ENCODE measurements at places on chromosomes 1 and 21. TPM values are rescaled to one million over a fixed set of nuclear protein-coding genes. Genes with fewer than 3 reads are reported as not detected.

MYOG gene
- not detected for polyA plus RNA-seq

WNT2B gene
- 0.68 TPM for polyA plus RNA-seq

SYDE2 gene
- polyA plus RNA-seq: 0.49 TPM

RLF gene
- polyA plus RNA-seq: 2.2 TPM

ACTL8 gene
- polyA plus RNA-seq: not detected

EFNA3 gene
- 34.9 TPM for polyA plus RNA-seq

PRUNE1 gene
- polyA plus RNA-seq: 46.6 TPM

FCRL1 gene
- polyA plus RNA-seq: not detected

KIF17 gene
- polyA plus RNA-seq: 12.0 TPM

FAM163A gene
- 0.46 TPM for polyA plus RNA-seq

NMNAT1 gene
- polyA plus RNA-seq: 7.7 TPM

ABCD3 gene
- polyA plus RNA-seq: 8.9 TPM

TMPRSS15 gene
- not detected for polyA plus RNA-seq

TGFBR3 gene
- polyA plus RNA-seq: 4.0 TPM

DCST2 gene
- polyA plus RNA-seq: 0.81 TPM

PLPPR4 gene
- 7.7 TPM for polyA plus RNA-seq

- no peak for DNase-seq
Measured at GRCh38 chr1:76237211-76237610, 162.7 kb downstream of the ST6GALNAC3 start.

DNA sequence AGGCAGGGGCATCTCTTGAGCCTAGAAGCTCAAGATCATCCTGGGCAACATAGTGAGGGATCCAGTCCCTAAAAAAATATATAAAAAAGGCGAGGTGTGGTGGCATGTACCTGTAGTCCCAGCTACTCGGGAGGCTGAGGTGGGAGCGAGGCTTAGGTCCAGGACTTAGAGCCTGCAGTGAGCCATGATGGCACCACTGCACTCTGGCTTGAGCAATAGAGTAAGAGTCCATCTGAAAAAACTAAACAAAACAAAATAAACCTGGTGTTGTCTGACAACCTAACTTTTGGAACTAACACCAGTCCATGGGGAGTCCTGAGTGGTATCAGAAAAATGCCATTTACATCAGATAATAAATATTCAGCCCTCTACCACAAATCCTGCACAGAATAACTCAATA lies 110.1 kb upstream of the NRIP1 start:
- no peak for DNase-seq

DNA sequence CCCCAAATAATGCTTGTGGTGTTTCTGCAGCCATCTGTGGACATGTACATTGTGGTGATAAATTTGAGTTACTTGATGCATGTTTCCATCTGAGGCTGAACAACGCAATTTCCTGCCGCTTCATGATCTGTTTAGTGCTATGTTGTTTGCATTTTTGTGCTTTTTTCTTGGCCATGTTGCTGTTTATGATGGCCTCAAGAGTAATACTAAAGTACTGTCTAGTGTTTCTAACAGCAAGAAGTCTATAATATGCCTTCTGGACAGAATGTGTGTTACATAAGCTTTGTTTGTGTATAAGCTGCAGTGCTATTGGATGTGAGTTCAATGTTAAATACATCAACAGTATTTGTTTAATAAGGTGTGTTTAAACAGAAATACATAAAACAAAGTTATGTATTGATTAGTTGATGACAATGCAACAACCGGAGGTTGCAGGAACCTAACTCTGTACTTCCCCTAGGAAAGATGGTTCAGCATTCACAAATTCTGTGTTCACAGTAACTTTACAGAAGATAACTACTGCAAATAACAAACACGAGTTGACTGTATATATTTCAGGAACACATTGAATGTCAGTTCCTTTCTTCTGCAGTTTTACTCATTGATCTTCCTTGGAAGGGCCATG lies 114.8 kb upstream of the USP24 start:
- no peak for DNase-seq

- no peak for DNase-seq
Measured at GRCh38 chr1:198524556-198524955, 15.9 kb downstream of the ATP6V1G3 start.

DNA sequence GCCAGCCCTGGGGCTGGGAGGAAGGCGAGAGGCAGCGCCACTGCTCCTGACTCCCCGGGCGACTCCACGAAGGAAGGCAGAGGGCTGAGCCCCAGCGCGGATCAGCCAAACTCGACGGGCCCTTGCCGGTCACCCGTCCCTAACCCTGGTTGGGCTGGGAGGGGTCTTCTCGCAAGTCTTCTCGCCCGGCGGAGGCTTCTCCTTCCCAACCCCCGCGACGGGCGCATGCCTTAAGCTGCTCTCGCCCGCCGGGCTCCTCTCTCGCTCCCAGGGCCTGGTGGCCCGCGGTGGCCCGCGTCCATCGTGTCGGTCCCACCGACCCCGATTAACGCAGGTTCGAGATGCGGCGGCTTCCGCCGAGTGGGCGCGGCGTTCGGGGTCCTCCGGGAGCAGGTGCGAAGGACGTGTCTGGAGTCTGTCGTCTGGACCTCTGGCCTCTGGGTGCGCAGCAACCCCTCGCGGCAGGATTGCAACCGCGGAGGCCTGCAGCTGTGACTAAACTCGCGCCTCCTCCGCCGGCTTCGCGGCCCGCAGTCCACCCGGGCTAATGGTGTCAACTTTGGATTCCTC lies 29.0 kb upstream of the PPM1J start:
- no peak for DNase-seq

DNA sequence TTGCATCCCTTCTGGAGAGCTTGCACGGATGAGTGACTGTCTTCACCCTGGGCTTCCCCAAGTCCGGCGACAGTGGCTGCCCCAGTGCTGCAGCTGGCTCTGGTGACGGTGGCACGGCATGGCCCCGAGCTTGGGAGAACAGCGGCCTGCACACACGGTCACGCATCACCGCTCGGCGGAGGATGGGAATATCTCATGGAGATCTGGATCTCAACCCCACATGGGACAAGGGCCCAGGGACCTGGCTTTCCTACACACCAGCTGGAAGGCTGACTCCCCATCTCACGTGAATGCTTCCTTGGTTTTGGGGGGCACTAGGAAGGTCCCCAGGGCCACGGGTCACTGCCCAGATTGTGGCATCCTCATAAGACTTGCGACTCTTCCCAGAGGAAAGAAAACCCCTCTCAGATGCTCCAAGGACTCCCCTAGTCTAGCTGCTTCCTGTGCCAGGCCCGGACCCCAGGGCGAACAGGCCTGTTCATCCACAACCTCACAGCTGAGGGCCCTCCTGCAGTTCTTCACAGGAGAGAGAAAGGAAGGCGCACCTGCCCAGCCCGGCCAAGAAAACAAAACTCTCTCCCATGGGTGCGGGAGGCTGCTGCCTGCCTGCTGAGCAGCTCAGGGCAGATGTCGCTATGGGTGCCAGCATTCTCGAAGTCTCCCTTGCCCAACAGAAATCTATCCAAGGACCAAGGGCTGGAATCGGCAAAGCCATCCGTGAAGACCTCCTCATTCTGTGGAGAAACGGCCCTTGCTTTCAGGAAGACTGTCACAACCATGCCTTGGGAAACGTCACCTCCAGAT lies 9.9 kb downstream of the CFAP410 start:
- DNase-seq: no peak

GRCh38 chr1:61434276-61434675 lies 290.7 kb downstream of the TM2D1 start:
- DNase-seq: no peak

DNA sequence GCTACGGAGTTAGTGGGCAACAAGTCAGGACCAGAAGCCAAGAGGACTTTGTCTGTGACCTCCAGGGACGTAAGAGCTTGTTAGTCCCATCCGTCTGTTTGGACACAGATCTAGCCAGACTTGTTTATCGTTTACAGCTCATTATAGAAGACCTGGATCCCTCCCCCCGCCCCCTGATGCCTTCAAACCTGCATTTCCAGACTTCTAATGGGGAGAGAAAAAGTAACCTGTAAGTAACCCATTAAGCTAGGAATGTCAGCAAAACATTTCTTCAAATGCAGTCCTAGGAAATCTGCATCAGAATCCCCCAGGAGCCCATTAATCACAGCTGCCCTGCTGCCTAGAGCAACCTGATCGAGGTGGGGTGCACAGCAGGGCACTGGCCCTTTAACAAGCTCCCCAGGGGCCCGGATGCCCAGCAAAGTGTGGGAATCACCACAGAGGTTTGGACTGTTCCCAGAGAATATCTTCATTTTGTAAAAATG lies 1.4 kb upstream of the MAD2L2 start:
- no peak for DNase-seq

GRCh38 chr1:195251900-195252299 lies 1356.3 kb downstream of the KCNT2 start:
- DNase-seq: no peak

GRCh38 chr1:6490181-6491080 lies 1.0 kb downstream of the PLEKHG5 start:
- peak; percentile 71 for DNase-seq

GRCh38 chr1:67544921-67545320 lies 114.7 kb upstream of the SERBP1 start:
- no peak for DNase-seq

DNA sequence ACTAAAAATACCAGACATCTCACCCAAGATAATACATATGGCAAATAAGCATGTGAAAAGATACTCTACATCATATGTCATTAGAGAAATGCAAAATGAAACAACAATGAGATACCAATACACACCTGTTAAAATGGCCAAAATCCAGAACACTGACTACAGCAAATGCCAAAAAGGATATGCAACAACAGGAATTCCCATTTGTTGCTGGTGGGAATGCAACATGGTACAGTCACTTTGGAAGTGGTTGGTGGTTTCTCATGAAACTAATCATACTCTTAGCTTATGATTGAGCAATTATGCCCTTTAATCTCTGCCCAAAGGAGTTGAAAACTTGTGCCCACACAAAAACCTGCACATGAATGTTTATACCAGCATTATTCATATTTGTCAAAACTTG lies 6.4 kb upstream of the RGS2 start:
- DNase-seq: no peak

DNA sequence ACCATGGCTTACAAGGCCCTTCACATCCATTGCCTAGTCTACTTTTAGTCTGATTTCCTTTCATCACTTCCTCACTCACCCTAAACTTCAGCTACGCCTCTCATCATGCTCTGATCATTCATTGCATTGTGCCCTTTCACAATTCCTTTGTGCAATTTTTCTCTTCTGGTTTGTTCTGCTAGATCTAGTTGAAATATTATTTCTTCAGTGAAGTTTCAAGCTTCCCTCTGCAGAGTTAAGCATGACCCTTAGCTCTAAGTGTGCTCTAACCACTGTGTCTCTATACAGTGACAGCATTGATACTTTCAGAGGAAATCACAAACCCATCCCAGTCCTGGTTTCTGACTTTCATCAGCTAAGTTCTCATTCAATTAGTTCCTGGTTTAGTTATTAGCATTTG lies 166.1 kb downstream of the PLA2G4A start:
- DNase-seq: no peak

GRCh38 chr1:205630241-205630640 lies 1.6 kb downstream of the ELK4 start:
- DNase-seq: no peak

- no peak for DNase-seq
Measured at GRCh38 chr1:182195733-182196132, 134.2 kb upstream of the ZNF648 start.

DNA sequence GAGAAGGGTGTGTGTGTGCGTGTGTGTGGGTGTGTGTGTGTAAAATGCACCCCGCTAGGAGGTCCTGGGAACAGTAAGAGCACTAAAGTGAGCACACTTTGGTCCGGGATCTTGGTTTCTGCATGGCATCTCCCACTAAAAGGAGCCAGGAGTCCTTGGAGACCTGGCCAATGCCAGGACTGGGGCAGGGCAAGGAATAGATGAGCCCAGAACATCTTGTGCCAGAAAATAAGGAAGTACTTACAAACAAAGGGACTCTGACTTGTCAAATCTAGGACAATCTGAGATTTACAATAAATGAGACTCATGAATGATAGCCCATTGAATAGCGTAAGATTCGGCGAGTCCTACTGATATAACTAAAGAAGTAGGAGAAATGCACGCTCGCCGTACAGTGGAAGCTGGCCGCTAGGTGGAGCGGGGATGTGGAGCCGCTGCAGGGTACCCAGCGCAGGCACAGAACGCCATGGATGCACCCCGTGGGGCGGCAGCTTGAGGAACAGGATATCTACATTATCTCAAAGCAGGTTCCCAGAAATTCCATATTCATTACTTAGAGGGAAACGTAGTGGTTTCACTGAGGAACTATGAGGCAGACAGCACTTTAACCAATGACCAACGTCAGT lies 7.1 kb downstream of the SLC37A1 start:
- DNase-seq: peak; percentile 28

- no peak for DNase-seq
Measured at GRCh38 chr1:85047144-85047471, 1.2 kb downstream of the MCOLN3 start.

GRCh38 chr1:173420330-173420806 lies 56.8 kb upstream of the PRDX6 start:
- peak; percentile 75 for DNase-seq

DNA sequence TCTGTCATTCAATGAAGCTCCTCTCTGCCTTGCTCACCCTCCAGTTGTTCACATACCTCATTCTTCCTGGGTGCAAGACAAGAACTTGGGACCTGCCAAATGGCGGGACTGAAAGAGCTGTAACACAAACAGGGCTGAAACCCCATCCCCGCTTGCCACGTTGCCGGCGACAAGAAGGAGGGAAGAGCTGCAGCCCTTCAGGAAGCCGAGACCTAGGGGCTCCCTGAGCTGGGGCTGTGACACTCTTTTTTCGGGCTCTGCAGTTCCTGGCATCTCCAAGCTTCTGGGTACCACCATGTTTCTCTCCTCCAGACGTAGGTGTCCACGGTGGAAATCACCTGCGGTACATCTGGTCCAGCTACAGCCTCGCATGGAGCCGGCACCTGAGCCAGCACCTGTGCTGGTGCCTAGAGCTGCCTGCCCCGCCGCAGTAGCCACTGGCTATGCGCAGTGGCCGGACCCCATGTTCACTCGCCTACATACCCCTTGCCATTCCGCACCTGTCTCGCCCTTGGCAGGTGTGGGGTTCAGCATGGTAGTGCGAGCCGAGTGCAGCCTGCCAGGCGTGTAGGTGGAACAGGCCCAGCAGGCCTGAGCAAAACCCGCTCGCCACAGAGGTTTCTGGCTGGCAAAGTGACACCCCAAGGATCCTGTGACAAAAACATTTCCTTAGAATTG lies 367.0 kb upstream of the NEGR1 start:
- DNase-seq: no peak

- peak; percentile 40 for DNase-seq
Measured at GRCh38 chr21:31780944-31781343, 49.0 kb upstream of the SCAF4 start.

GRCh38 chr1:112687785-112688496 lies 13.5 kb downstream of the MOV10 start:
- no peak for DNase-seq

GRCh38 chr1:28835237-28835650 lies 23.3 kb downstream of the OPRD1 start:
- DNase-seq: peak; percentile 92

DNA sequence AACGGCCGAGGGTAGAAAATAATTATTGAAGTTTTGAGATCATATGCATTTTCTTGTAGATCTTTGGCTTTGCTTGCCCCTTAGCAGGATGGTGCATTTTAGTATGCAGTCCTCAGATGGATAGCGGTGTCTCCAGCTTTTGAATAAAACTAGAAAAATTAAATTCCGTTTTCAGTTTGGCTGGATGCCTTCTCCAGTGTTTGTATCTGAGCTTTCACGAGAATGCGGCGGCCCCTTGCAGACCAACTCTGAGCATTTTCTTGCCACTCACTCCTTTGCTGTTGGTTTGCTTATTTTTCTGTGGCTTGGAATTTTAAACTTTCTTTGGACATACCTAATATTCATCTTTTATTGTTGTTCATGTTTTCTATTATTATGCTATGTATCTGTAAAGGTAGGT lies 192.6 kb downstream of the NFIA start:
- DNase-seq: peak; percentile 56
